IMR-90 (cell line): ENCODE measurements at places on chromosomes 11 and 22.

DNA sequence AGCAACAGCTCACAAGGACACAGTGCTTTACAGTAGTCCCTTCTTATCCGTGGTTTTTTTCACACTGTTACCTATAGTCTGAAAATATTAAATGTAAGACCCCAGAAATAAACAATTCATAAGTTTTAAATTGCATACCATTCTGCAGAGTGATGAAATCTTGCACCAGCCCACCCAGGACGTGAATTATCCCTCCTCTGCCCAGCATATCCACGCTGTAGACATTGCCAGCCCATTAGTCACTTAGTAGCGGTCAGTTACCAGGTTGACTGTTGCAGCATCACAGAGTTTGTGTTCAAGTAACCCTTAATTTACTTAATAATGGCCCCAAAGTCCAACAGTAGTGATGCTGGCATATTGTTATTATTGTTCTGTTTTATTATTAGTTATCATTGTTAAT lies 3.6 kb downstream of the CLTCL1 start:
- peak; percentile 86 for DNase-seq

DNA sequence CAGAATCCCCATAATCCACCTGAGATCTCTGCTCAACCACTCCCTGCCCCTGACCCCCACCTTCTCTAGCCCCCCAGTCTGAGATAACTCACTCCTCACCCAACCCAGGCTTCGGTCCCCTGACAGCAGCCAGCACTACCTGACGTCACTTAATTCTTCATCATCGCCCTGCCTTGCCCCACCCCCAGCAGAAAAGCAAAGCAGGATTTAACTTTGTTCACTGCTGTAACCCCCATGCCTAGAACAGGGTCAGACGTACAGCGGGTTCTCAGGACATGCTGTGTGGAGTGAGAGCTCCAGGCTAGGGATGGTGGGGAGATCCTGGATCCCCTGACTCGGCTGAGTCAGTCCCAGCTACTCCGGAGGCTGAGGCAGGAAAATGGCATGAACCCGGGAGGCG lies 45.8 kb downstream of the ELFN2 start:
- DNase-seq: peak; percentile 61

- no peak for DNase-seq
Observed at GRCh38 chr11:76339221-76339620, 41.7 kb downstream of the THAP12 start.

DNA sequence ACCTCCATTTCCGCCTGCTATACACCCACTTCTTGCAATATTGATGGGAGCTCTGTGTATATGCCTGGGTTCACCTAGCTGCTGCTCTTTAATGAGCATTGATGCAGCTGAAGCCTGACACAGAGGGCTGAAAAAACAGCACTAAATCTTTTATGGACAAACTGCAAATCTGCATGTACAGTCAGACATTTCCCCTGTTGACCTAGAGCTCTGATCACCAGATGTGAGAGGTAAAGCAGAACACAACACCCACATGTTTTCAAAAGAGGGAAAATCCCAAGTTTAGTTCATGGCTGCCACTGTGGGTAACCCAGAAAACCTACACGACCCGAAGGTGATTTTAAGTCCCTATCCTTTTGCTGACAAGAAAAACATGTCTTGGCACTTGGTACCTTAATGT lies 303.0 kb upstream of the PITPNB start:
- DNase-seq: peak; percentile 41

- DNase-seq: peak; percentile 69
Observed at GRCh38 chr11:2885678-2886081, at the start of gene CDKN1C. CDKN1C (minus strand) TSS chr11:2885775; CDS start chr11:2885456, 319 bp downstream.

DNA sequence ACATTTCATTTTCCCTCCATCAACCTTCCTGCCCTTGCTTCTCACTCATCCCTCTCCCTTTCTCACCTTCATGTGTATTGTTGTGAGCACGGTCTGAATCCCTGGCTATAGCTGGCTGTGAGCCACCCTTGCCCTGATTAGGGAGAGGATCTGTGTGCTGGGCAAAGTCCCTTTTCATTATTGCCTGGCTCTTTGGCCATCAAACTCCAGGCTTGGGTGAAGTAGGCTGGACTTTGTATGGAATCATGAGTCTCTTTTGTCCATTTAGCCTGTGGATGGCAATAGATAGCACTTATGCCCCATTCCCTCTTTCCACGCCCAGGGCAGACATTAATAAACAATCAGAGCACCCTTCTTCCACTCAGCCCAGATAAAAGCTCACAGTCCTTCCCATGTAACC lies 6.7 kb downstream of the MYO18B start:
- DNase-seq: no peak

DNA sequence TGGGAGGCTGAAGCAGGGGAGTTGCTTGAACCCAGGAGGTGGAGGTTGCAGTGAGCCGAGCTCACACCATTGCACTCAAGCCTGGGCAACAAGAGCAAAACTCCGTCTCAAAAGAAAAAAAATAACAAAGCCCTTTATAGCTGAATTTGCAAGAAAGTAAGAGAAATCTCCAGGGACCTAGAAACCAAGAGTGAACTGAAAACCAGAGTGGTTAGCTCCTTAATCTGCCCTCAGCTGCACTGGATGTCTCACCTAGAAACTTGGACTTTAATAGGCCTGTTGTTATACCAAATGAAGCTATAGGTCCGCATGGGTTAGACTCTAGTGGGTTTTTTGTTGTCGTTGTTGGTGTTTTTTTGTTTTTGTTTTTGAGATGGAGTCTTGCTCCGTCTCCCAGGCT lies 4.1 kb downstream of the NEU3 start:
- DNase-seq: no peak

GRCh38 chr11:43922744-43923405 lies 19.6 kb upstream of the C11orf96 start:
- no peak for DNase-seq

DNA sequence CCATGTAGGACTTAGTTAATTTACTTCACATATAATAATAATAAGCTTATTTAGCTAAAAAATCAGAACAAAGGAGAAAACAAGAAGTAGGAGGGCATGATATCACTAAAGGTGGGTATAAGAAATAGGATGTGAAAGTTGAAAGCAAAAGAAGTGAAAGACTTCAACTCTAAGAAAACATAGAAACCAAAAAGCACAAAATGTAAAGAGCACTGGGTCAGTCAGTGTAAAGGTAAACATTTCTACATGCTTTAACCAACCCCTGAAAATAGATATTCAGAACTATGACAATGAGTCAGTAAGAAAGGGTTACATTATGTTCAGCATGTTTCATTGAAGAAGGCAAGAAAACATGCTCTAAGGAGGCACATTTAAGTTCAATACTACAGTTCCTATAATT lies 298.8 kb downstream of the SWAP70 start:
- peak; percentile 23 for DNase-seq

DNA sequence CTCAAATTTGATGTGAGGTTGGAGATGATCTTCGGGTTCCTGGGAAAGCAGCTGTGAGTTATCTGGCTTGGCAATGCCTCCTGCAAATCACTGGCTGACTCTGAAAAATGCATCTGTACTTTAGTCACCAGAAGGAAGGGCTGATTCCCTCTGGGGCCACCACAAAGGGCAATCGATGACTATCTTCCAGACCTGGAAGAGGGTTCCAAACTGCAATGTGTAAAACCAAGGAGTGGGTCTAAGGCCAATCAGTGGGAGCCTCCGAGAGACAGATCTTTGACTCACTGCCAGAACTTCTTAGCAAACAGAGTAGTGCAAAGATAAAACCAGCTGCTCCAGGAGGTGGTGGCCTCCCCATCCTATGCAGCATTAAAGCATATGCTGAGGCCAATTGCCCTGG lies 29.1 kb upstream of the PAK1 start:
- peak; percentile 19 for DNase-seq
